Gastroesophageal sphincter (tissue), 4 donors: ENCODE measurements at places on chromosomes 12 and 14.

- ATAC-seq, result no peak
Observed at GRCh38 chr14:53295985-53296582, 143.0 kb upstream of the DDHD1 start.

GRCh38 chr14:78401866-78402265 is 231.7 kb downstream of the NRXN3 start:
- no peak for ATAC-seq

DNA sequence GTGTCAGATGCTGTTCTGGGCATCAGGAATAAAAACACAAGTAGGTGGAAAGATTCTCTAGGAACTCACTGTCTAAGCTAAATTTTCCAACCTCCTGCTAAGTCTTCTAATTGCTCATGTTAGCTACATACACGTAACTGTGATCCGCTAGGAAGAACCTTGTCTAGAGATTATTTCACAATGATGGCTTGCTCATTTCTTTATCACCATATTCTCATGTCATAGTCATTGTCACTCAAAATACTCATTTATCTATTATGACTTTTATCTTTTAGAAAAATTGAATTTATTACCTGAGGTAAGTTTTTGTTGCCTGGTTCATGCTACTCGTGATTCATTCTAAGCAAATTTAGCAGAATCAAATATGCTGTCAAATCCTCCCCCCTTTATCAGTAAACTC is 1402.4 kb upstream of the FLRT2 start:
- ATAC-seq, result no peak

GRCh38 chr12:66258011-66258410 is 44.3 kb upstream of the HELB start:
- ATAC-seq, result no peak

DNA sequence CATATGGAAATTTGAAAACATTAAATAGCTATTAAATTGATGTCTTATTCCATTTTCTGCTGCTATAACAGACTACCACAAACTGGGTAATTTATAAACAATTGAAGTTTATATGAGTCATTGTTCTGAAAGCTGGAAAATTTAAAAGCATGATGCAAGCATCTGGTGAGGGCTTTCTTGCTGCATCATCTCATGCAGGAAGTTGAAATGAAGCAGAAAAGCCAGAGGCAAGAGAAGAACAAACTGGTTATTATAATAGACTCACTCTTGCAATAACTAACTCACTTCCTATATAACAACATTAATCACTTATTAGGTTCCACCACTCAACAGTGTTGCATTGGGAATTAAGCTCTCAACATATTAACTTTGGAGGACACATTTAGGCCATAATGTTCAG is 1277.4 kb downstream of the LRFN5 start:
- ATAC-seq, result no peak

DNA sequence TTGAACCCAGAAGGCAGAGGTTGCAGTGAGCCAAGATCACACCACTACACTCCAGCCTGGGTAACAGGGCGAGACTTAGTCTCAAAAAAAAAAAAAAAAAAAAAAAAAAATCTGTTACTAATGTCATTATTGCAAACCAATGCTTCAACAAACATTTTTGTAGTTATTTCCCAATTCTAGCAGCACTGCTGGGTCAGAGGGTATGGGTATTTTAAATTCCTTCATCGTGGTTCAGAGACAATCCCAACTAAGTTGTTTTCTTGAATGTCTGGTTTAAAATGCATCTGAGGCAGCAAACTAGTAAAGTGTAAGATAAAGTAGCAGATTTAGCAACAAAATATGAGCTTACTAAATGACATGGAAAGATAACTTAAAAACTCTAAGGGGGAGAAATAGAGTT is 65.6 kb downstream of the FERMT2 start:
- no peak for ATAC-seq

- peak; percentile 14 for ATAC-seq
Observed at GRCh38 chr14:32710731-32711680, 227.7 kb upstream of the NPAS3 start.

- ATAC-seq, result peak; percentile 48
Observed at GRCh38 chr14:64444984-64445845, 20.1 kb upstream of the AKAP5 start.

DNA sequence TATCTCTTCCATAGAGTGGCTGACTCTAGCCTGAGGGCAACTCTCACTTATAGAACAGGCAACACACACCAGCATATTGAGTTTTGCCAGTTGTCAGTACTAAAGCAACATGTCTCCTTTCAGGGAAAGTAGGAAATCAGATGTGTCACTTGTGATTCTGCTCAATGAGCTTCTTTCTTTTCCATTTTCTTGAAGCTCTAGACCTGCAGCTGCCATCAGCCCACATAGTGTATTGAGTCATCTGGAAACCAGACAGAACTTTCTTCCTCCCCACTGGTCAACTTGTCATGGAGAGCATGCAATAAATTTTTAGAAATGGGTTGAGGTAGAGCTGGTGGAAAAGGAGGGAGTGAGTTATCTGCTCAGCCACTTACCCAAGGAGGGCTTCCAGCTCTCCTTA is 209.0 kb upstream of the PLEKHG7 start:
- no peak for ATAC-seq

- peak; percentile 16 for ATAC-seq
Observed at GRCh38 chr14:53032838-53033390, 82.1 kb upstream of the FERMT2 start.

DNA sequence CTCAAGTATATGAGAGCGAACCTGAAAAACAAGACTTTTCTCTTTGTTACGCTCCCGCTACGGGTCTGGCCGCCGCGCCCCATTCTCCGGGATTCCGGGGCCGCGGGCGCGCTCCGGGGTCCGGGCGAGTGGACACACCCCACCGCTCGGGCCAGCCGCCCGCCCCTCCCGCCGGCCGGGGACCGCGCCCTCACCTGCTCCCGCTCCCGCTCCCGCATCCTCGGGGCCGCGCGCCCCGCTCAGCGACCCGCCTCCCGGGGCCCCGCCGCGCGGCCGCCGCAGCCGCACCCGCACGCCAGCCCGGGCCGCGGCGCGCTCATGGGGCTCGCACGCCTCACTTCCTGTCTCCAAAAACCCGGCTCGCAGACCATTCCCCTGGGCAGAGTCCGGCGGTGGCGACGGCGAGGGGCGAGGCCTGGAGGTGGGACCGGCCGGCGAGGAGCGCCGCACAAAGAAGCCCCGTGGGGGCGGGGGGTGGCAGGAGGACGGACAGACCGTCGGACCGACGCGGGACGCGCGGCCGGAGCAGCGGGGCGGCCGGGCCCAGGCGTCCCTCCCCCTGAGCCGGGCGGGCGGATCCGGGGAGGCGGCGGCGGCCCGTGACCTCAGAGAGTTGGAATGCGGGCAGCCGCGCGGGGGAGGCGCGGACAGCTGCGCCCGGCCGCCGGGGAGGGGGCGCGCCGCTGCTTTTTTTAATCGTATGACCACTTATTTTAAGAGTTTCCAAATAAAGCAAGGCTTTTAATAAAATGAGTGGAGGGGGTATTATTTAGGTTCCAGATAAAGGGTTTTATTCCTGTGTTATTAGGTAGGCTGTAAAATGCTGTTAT is at the start of gene PTPN21:
Gene PTPN21 (minus strand): TSS at position 551 of the 830 bp plus-strand sequence. CDS start 4,590 bp downstream, outside the sequence.
- peak; percentile 92 for ATAC-seq

DNA sequence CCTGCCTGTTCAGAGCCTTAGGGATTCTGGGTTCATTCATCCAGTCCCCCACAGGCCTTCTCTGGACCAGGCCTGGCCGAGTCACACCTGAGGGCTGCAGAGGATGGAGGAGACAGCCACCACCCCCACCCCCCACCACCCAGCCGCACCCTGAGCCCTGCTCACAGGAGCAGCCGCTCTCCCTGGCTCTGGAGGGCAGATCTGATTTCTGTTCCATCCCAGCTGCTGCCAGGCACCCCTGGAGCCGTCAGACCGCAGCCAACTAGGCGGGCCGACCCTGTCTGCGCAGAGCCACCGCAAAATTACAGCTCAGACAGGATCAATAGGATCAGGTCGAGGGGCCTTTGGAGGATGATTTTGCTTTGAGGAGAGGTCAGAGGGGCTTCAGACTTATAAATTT is 154.6 kb upstream of the MYL2 start:
- no peak for ATAC-seq

DNA sequence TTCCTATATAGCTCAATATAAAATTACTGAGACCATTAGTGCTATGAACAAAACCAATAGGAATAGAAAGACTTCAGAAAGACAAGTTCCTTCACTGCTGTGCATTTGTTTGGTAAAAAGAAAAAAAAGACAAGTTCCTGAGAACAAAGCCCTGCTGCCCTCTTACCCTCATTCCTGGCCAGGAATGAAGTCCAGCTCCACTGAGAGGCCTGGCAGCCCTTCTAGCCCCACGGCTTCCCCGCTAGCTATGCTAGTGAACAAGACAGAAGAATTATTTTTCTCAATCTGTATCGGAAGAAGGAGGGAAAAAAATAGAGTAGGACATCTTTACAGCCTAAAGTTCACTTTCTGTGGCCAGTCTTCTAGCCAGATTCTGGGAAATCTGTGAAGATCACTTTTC is 1.6 kb downstream of the MFAP5 start:
- ATAC-seq, result no peak

GRCh38 chr14:24329736-24330135 is 5.1 kb downstream of the ADCY4 start:
- no peak for ATAC-seq

- peak; percentile 29 for ATAC-seq
Observed at GRCh38 chr14:104689881-104690711, 678 bp downstream of the INF2 start.

GRCh38 chr12:12088147-12088546 is 17.4 kb downstream of the BCL2L14 start:
- no peak for ATAC-seq

DNA sequence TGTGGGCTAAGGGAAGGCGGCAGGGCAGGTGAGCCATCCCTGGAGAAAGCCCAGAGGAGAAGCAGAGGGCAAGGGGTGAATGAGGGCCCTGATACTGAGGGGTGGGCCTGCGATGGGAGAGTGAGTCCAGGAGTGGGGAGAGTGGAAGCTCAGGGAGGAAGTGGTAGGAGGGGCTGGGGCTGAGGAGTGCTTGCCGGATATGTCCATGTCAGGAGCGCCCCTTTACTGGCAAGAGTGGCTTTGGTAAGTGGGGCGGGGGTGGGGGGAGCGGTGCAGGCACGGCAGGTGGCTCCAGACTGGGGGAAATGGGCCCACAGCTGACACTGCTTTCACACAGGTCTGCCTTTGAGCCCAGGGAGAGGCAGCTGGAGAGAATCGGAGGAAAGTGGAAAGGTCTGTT is 86.4 kb upstream of the GPR68 start:
- ATAC-seq, result no peak

DNA sequence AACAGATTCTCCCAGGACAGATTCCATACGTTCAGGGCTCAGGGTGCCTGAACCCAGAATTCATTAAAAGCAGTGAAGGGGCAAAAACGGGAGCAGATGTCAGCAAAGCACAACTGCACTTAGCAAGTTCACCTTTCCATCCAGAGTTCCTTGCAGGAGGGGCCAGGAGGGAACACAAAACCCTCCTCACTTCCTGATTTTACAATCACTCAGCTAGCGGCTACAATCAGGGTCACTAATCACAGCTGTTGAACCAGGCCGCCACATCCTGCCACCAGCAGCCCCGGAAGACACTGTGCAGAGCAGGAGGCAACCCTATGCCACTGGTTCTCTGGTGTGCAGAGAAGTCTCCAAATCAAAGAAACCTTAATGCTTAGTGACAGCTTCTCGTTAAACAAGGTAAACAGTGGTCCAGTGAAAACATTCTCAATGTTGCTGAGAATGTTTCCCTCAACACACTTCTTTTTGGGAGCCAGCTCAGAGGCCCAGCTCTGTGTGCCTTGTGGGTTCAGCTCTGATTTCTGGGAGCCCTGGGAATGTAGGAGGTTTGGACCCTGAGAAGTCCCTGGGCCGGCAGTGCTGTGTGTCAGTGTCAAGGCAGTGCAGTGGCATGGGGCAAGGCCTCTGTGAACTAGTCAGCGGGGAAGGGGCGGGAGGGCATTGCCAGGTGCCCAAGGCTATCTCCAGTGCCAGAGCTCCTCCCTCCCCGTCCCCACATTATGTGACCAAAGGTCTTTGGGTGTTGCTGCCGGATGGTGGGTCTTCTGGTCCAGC is 54.5 kb downstream of the VCPKMT start:
- peak; percentile 32 for ATAC-seq

- no peak for ATAC-seq
Observed at GRCh38 chr14:61215222-61216020, 65.7 kb downstream of the TMEM30B start.

DNA sequence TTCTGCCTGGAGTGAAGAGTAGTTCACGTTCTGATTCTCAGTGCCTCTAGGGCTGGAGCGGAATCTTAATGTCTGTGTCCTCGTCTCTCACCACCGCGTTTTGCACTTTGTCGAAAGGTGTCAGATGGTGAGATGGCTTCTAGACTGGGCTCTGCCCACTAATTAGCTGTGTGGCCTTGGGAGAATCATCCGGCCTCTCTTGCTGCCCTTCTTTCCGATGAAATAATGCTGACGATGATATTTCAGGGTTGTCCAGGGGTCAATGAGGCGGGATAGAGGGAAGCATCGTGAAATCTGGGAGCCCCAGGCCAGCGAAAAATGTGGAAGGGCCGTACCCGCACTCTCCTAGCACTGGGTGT is 811 bp upstream of the GALNT16 start:
- ATAC-seq, result no peak

- peak; percentile 58 for ATAC-seq
Observed at GRCh38 chr12:65948320-65949008, 124.2 kb downstream of the HMGA2 start.

DNA sequence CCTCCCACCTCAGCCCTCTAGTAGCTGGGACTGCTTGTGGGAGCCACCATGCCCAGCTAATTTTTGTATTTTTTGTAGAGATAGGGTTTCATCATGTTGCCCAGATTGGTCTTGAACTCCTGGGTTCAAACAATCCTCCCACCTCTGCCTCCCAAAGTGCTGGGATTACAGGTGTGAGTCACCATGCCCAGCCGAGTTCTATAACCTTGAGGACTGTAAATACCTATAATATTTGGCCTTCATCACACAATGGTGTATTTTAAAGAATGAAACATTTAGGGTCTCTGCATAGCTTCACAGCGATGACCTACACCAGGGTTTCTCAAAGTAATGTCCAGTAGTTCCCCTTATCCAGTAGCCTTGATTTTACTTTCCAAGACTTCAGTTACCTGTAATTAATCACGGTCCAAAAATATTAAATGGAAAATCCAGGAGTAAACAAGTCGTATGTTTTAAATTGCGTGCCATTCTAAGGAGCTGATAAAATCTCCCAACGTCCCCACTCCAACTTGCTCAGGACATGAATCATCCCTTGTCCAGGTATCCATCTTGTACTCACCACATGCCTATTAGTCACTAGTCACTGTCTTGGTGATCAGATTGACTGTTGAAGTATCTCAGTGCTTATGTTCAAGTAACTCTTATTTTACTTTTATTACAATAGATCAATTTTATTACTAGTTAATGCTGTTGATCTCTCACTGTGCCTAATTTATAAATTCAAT is 368.2 kb downstream of the BTG1 start:
- ATAC-seq, result no peak

- no peak for ATAC-seq
Observed at GRCh38 chr12:110960795-110961194, 40.4 kb upstream of the MYL2 start.

DNA sequence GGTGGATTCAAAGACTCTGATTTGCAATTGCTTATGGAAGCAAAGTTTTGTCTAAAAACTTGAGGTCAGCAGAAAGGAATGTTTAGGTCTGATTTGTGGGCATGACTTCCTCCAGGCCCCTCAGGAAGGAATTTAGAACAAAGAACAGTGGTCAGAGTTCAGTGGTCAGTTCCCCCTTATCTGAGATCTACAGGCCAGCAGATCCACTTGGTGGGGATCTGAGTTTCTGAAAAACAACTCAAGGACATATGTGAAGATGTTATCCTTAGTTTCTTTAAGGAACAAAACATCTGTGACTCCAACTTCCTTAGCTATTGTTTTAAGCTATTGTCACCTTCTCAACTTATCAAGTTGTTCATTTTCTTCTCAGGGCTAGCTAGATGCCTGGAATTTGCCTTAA is 28.0 kb upstream of the NAA30 start:
- no peak for ATAC-seq
